ENCODE measurements at places on chromosomes 12 and 14.
A peak's percentile ranks its signal among the peaks of the same experiment; 100 is the strongest.

DNA sequence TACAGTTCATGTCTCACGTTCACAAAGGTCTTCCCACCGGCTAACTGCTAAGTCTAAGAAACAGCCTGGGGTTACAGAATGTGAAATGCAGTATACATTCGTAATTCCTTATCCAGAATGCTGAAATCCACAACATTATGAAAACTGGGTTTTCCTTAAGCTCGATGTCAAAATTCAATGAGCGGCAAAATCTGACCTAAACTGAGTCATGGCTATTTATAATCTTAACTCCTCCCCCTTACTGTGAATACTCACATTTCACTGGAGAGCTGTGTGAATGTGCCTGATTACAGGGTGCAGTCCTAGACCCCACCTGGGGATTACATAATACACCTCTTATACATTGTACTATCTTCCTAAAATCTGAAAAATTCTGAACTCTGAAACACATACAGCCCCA lies 35.3 kb downstream of the STX2 start:
- no peak for DNase-seq

GRCh38 chr12:131011165-131012079 lies 57.7 kb downstream of the ADGRD1 start:
- DNase-seq: no peak

- no peak for DNase-seq
These were observed at the start of gene DTX3 for GRCh38 chr12:57604454-57604991. Gene DTX3 (plus strand): TSS chr12:57604824. CDS start chr12:57606518, 1,694 bp downstream.

GRCh38 chr12:122982963-122983788 lies 2.7 kb downstream of the ARL6IP4 start:
- DNase-seq: no peak

DNA sequence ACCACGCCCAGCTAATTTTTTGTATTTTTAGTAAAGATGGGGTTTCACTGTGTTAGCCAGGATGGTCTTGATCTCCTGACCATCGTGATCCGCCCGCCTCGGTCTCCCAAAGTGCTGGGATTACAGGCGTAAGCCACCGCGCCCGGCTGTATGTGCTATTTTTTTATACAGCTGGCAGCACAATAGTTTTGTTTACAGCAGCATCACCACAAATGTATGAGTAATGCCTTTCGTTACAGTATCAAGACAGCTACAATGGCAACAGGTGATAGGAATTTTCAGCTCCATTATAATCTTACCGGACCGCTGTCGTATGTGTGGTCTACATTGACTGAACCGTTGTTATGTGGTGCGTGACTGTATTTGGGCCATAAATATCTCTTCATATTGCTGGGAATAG lies 11.6 kb upstream of the MDM2 start:
- DNase-seq: no peak

DNA sequence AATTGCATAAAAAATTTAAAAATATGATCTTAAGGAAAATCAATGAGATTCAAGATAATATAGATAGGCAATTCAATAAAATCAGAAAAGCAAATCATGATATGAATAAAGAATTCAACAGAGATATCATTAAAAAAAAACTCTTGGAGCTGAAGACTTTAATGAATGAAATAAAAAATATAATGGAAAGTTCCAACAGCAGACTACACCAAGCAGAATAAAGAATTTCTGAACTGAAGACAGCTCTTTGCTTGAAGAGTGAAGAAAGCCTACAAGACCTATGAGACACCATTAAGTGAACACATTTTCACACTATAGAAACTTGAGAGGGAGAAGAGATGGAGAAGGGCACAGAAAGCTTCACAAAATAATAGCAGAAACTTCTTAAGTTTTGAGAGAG lies 45.9 kb downstream of the PLBD1 start:
- DNase-seq: no peak

- DNase-seq: no peak
These were observed 10.0 kb upstream of the TEX22 start for GRCh38 chr14:105388110-105388951.

- DNase-seq: peak; percentile 42
These were observed at the start of gene SLC2A3 for GRCh38 chr12:7935590-7936581. Gene SLC2A3 (minus strand): TSS chr12:7936187. CDS start chr12:7936034, 153 bp downstream.

DNA sequence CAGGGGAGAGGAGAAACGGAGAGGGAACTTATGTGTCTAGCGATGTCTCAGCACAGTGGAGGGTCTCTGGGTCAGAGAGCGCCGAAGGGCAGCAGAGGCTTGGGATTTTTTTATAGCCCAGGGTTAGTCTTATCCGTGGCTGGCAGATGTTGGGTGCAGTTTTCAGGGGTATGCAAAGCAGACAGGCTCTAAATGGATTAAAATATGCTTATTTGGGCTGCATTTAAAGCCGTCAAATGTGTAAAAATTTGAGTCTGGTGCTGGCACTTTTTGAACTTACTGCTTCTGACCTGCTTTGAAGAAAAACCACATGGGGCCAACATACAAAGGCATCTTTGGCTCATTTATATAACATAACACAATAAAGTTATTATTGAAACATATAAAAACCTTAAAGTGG lies 178.8 kb downstream of the ESR2 start:
- no peak for DNase-seq

DNA sequence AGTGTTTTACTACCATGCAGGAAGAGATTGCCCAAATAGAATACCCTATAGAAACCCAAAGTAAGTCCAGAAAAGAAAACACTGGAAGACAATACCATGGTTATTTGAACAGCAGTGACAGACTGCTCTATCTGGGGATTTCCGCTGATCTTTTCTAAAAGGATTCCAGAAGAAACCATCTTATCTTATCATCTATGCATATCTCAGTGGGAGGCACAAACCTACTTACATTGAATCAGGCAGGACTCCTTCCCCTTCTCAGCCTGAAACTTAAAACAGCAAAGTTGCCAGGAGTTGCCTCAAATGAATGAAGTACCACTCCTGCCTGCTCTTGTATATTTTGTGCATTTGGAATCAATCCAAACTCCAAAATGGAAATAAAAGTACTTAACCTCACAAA lies 56.7 kb upstream of the NR2C1 start:
- DNase-seq: no peak

GRCh38 chr12:46998811-46999368 lies 80.5 kb upstream of the PCED1B start:
- no peak for DNase-seq
